AG08395 (cell line): ENCODE measurements at places on chromosomes 7 and 10.
A peak's percentile ranks its signal among the peaks of the same experiment; 100 is the strongest.

DNA sequence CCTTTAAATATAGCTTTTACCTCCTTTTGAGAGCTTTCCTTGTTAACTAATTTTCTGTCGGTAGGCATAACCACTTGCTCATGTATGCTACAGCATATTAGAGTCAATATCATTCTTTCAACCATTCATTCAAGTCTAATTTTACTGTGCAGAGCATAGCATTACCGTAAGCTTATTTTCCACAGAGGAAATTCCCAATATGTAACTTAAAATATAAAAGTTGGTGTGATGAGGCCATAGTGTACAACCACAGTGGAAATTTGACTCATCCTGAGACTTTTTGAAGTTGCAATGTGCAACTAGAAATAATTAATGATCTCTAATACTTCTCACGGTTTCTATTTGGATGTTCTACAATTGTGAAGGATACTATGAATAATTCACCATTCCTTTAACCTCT is 80.6 kb upstream of the KLF6 start:
- no peak for DNase-seq

DNA sequence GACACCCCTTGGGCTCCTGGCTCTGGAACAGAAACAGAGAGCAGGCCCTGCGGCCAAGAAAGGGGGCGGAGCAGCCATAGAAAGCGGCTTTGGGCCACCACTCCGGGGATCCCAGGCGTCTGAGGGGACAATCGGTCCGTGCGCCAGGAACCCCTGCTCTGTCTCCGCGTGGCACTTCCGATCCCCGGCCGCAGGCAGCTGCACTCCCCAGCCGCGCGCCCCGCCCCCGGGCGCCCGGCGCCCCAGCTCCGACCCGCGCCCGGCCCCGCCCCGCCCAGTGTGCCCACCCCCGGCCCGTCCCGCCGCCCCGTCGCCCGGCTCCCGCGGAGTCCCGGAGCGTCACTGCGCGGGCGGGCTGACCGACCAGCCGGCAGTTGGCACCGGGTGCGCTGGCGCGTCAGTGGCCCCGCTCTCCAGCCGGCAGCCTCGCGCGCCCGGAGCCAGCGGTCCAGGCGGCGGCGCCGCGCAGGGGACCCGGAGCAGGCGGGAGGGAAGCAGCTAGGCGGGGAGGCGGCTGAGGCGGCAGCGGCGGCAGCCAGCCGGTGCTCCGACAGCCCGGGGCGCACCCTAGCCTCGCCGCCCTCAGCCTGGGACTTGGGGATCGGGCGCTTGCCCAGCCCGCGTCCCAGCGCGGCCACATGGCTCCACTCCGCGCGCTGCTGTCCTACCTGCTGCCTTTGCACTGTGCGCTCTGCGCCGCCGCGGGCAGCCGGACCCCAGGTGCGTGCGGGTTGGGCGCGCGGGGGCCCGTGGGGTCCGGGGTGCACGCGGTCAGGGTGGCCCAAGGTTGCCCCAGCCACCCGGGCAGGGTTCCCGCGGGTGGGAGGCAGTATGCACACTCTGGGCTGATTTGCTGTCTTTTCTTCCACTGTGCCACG is at the start of gene ADAMTS14:
TSS of gene ADAMTS14 (plus strand) at position 342 of the 878 bp plus-strand sequence. CDS start at position 639, 297 bp downstream.
- peak; percentile 60 for DNase-seq

- DNase-seq: peak; percentile 52
Observed at GRCh38 chr7:30470771-30471170, 7.8 kb downstream of the NOD1 start.

DNA sequence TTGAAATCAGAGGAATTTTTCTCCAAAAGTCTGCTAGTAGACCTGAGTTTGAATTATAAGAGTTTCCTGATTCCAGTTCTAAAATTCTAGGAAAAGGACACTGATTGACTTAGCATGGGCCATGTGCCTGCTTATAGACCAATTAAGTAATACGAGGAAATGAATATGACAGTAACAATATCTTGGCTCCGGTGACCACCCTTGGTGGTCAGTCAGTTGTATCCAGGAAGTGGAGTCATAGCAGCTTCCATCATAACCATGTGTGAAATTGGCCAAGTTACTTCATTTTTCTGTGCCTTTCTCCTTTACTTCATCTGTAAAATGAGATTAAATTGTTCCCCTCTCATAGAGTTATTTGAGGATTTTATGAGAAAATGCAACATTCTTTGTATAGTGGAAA is 66.9 kb downstream of the MTPAP start:
- DNase-seq: no peak
